Naive B cell (primary cell): ENCODE measurements at places on chromosomes 1 and 21. TPM values are rescaled to one million over a fixed set of nuclear protein-coding genes. Genes with fewer than 3 reads are reported as not detected.

ZNF593OS gene
- 1.1 TPM for polyA plus RNA-seq

DNA sequence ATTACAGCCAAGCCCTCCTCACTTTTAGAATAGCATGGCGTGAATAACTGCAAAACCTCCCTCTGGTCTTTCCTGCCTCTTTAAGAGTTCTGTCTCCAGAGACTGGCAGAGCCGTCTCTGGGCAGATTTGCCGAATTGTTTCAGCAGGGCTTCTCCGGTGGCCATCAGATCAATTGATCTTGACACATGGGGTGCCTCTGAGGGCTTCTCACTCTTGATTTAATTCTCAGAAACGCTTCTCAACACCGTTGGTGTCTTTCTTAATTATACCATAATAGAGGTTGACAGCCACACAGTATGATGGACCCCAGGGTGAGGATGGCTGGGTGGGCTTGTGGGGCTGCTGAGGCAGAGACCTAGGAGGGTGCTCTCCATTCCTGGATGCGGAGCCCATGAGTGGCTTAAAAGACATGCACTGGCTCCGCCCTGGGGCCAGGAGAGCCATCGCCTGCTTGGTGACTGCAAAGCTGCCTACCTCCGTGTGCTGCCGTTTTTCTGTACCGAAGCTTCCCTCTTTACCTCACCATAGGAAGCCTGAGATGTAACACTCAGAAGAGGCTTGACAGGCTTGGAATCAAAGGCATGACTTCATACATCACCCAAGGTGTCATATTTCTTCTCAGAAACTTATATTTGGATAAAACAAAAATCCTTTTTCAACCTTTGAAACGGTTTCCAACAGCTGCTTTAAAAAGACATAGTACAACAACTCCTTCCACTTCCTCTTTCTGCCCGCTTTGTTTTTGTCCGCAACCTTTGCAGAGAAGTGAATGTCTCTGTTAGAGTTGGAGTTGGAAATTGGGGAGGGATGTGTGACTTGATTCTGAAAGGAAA, 82.9 kb downstream of the GALNT2 start:
- peak; percentile 68 for DNase-seq

SPRR1B gene
- polyA plus RNA-seq: not detected

DNA sequence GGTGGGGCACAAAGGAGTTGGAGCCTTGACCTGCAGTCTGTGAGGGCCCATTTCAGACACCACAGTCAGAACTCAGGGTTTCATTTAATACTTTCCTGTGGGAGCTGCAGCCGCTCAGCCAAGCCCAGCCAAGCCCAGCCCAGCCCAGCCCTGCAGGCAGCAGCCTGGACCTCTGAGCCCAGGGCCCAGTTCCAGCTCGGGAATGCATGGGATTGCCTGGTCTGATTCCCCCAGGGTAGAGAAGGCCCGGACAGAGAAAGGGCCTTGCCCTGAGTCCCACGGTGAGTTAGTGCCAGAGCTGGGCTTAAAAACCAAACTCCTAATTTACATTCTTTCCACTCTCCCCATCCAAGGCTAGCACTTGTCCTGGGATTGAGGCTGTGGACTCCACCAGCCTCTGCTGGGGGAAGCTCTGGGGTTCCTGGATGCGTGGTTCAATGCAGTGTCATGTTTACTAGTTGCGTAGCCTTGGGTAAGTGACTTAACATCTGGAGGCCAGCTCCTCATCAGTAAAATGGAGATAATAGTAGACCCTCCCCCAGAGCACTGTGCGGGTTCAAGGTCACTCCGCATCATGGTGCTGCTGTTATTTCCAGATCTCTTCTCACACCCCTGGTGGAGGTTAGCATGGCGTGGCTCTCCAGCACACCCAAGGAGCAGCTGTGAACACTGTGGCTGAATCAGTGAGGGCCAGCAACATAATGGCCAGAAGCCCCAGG, 29.2 kb upstream of the PKP1 start:
- no peak for DNase-seq

DNA sequence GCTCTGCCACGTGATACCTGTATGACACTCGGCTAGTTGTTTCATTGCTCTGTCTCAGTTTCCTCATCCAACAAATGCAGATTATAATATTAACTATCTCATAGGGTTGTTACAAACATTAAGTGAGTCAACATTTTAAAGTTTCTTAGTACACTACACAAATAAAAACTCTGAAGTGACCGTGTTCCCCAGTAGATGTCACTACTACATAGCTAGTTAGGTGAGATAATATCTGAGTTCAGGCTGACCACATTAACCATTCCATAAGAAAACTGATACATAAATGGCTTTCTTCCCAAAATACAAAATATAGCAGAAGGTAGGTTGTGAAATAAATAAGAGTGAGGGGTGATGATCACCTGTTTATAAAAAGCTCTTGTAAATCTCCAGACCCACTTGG, 214.1 kb downstream of the NUF2 start:
- DNase-seq: no peak

DNA sequence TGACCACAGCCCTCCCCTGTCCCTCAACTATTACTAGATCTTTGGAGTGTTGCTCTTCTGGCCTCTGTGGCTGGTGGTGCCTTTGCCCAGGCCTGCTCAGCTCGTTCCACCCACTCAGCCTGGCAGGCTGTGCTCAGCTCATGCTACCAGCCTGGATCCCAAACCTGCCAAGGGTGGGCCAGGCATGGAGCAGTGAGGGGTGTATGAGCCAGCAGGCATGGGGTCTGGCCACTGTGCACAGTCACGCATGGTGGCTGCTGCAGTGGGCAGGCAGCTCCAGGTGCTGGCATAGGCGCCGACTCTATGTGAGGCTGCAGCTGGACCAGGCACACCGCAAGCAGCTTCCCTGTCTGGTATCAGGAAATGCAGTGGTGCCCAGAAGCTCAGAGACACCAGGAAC, 449.9 kb downstream of the MATN1 start:
- DNase-seq: no peak

DNA sequence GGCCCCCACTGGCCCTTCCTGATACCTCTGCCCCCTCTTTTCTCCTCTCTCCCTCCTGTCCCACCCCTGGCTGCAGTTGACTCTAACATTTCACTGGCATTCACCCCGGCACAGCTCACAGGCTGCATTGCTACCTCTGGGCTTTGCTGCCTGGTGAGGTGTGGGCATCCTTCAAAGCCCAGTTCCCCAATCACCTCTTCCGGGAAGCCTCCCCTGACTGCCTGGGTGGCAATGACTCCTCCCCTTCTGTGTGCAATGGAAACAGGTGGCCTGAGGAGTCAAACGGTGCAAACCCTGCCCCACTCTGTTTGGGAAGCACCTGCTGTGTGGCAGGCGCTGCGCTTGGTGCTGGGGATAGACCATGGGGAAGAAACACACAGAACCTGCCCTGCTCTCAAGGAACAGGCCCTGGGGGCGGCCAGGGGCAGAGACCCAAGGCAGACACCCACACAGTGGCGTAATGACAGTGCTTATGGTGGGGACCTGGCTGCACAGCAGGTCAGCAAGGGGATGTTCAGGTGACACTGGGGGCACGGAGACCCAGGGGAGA, 39.3 kb upstream of the POFUT2 start:
- no peak for DNase-seq

GRCh38 chr1:96418969-96419368, 302.6 kb upstream of the PTBP2 start:
- DNase-seq: no peak

DNA sequence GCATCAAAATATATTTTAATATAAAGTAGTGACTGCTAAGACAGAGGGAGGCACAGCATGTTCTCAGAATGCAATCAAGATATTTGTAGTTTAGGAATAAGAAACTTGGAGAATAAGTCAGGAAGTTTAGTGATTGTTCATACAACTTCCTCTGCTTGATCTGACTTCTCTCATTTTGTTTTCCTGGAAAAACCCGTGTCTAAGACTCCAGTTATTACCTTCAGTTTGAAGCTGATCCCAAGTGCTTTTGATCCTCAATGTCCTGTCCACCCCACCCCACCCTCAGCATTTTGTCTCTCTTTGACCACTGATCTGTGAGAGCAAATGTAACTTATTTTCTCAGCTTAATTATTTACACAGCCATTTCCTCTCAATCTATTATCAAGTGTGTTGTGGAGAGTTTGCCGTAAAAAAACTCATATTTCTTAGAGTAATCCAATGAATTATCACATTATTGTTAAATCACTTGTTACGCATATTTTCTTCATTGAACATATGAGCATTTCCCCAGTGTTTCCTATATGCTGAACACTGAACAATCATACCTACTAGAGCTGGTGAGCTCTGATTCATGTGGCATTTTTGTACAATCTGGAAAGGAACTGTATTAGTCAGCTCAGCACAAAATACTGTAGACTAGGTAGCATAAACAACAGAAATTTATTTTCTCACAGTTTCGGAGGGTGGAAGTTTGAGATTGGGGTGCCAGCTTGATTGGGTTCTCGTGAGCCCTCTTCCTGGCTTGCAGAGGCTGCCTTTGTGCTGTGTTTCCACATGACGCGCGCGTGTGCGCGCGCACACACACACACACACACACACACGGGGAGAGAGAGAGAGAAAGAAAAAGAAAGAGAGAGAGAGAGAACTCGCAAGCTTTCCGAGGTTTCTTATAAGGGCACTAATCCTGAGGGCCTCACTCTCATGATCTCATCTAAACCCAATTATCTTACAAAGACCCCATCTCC, 65.5 kb upstream of the DPYD start:
- DNase-seq: no peak

REN gene
- polyA plus RNA-seq: not detected

GRCh38 chr1:223651291-223651991, 14.1 kb downstream of the CAPN8 start:
- DNase-seq: no peak

GRCh38 chr1:54027848-54028247, 9.9 kb upstream of the LDLRAD1 start:
- no peak for DNase-seq

PRCC gene
- polyA plus RNA-seq: 40.7 TPM

DNA sequence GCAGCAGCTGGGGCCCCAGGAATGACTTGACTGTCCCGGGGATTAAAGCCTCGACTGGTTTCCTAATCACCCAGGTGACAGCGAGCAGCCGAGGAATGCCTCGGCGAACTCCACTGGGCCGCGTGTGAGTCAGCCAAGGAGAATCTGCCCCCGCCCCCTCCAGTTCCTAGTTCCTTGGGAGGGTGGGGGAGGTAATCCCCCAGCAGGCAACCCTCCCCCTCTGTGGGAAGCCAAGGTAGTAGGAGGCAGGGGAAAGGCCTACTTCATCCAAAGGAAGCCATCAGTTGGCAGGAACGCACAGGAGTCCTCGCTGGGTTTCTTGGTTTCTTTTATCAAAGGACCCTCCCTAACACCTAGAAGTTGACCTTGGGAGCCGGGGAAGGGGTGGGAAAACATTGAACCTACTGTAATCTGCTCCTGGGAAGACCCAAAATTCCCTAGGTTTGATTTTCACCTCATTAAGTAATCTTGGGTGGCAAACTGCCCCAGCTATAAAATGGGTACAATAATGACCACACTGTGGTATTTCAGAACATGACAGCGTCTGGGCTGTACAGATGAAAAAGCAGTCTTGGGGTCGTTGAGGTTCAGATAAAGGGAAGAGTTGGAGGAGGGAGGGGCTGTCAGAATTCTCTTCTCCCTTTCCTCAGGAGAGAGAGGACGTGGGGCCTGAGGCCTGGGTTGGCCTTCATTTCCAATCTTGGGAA, 1.4 kb downstream of the TENT5B start:
- no peak for DNase-seq

OR14K1 gene
- not detected for polyA plus RNA-seq

ANGPTL1 gene
- 1.2 TPM for polyA plus RNA-seq

CD52 gene
- polyA plus RNA-seq: 10,565 TPM

DNA sequence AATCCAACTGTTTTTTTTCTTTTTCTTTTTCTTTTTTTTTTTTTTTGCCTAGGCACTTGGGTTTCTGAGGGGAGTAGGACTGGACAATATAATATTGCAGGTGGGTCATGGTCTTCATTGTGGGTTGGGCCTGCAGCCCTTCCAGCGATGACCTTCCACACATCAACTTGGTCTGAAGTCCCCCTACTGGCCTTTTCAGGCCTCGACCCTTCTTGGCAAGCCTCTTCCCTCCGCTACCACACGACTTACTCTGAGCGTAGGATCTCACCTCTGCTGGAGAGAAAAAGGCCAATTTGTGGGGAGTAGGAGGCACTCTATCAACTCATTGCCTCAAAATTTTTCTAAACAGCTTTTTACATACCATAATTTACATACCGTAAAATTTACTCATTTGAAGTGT, 51.1 kb upstream of the GRIK3 start:
- DNase-seq: no peak

- no peak for DNase-seq
These were observed 13.9 kb upstream of the CTSE start for GRCh38 chr1:206037581-206037980.

DNA sequence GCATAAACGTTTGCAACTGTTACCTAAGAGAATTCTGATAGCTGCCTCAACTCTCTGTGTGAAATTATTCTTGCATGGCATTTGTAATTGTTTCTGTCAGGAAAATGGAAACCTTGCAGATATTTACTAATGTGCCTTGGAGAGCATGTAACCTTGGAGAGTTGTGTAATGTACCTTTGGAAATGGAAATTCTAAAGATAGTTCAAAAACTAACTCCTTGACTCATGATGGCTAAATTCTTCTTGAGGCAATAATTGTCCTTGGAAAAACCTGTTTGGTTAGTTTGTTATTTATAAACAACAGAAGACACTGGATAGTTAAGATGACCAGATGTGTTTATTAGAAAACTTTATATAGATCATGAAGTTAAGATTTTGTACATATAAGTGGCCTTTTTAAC, 1033.8 kb downstream of the PLA2G4A start:
- no peak for DNase-seq

GRCh38 chr1:19307794-19308508, 4.0 kb downstream of the AKR7A2 start:
- DNase-seq: no peak

- DNase-seq: no peak
These were observed 61.8 kb upstream of the CLDN14 start for GRCh38 chr21:36541721-36542139.

GRCh38 chr1:165942062-165942461, 114.6 kb downstream of the UCK2 start:
- no peak for DNase-seq

DNA sequence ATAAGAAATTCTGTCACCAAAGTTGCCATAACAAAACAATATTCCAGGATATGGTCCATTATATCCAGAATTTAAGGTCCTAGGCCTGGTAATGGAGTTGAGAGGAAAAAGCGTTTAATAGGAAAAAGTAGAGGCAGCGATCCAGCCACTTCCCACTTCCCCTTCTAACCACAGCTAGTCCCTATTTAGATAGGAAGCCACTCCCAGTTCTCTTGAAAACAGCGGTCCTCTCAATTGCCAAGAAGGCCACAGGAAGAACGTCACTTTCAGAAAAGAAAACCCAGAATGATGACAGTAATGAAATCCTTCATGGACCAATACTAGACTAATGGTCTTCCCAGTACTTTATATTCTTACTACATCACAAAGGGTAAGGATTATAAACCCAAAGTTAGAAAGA, 38.6 kb downstream of the ABL2 start:
- DNase-seq: no peak

- no peak for DNase-seq
These were observed 13.6 kb downstream of the RWDD3 start for GRCh38 chr1:95247607-95248006.
